Activated CD4-positive, alpha-beta T cell treated with anti-CD3 and anti-CD28 coated beads, Interleukin-2, amount 50 U/mL, for 4 hours (primary cell): ENCODE measurements at places on chromosomes 4 and X.

DNA sequence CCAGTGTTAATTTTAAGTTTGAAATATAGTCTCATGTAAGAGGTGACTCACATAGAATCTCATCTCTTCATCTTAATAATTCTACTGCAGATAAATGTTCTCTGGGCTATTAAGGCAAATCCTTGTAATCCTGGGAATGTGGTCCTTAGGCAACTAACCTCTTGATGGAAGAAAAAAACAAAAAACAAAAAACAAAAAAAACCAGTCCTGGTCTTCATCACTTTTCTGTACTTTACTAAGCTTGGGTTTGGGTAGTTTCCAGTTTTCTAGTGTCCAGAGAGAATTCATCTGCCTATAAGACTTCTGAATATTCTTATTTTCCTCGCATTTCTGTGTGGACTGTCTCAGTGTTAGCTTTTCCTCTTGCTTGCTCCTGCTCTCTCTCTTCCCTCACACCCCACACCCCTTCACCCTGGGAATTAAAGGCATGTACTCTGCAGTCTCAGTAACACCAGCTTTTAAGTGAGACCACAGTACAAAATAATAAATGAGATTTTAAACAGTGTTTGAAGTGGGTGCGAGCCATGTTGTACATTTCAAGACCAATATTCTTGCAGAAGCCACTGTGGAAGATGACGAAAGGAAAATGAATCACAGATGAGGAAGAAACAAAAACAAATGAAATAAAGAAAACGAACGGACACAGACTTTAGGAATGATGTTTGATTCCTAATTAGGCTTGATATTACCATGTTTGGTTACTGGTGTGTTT, 51.7 kb downstream of the HAND2 start:
- DNase-seq, result no peak

- no peak for DNase-seq
Measured at GRCh38 chr4:183906739-183907651, 1.9 kb downstream of the STOX2 start.

- no peak for DNase-seq
Measured at GRCh38 chr4:123821861-123822260, 425.3 kb downstream of the SPRY1 start.

DNA sequence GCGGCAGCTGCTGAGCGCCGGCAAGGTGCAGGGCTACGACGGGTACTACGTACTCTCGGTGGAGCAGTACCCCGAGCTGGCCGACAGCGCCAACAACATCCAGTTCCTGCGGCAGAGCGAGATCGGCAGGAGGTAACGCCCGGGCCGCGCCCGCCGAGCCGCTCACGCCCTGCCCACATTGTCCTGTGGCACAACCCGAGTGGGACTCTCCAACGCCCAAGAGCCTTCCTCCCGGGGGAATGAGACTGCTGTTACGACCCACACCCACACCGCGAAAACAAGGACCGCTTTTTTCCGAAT, 117.0 kb downstream of the DCTD start:
- no peak for DNase-seq

GRCh38 chrX:129932016-129932820, 26.3 kb downstream of the UTP14A start:
- peak; percentile 76 for DNase-seq

DNA sequence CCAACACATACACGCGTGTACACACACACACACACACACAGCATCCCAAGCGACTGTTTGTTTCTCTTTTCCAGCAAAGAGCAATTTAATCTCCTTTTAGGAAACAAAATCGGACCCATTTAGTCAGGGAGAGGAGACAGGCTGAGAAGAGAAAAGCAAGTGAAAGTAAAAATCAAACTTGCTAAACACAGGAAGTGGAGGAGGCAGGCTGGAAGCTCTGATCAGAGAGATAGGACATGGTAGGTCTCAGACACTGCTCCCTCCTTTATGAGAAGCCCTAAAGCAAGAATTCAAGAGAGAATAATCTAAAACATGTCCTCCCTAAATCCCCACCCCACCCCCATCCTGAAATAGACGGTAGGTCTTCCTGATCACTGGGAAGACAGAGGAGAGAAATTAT, 62.3 kb downstream of the GPC3 start:
- DNase-seq, result no peak

DNA sequence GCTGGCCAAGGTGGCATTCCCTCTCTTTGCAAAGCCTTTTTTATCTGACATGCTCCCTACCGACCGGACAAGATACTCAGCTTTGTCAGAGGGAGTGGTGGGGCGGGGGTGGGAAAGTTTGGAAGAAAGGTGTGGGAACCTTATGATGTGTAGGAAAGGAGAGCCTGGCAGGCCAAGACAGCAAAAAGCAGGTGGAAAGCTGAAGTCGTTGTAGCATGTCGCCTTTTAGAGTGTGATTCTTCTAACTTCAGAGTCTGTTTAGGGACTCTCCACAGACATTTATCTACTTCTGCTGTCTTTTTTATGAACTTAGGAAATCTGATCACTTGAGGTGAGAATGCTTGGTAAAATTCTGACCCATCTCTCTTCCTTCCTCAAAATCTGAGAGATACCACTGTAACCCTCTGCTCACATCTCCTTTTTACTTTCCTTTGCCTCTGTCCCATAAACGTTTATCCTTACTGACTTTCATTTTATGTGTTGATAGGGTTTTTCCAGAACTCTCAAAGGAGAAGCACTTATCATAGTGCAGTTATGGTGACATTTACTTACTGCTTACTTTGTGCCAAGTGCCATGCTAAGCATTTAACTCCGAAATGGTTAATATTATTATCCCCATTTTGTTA, 8.2 kb upstream of the RUFY3 start:
- DNase-seq, result no peak

GRCh38 chr4:54614149-54614548, 43.6 kb upstream of the KIT start:
- no peak for DNase-seq

- no peak for DNase-seq
Measured at GRCh38 chr4:8205749-8206611, 6.9 kb downstream of the SH3TC1 start.

- DNase-seq, result no peak
Measured at GRCh38 chrX:104566681-104567501, 892 bp downstream of the IL1RAPL2 start.

DNA sequence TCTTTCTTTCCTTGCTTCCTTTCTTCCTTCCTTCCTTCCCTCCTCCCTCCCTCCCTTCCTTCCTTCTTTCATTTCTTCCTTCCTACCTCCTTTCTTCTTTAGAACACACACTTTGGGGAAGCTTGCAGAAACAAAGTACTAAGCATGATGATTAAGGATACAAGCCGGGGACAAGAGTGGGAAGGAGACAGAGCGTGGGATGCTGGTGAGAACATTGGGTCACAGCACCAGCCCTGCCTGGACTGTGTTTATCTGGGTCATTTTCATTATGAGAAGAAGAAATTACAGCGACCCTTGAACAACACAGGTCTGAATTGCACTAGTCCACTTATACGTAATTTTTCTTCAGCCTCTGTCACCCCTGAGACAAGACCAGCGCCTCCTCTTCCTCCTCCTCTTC, 169.3 kb upstream of the TBL1X start:
- no peak for DNase-seq

GRCh38 chr4:159352609-159353008, 249.7 kb downstream of the RAPGEF2 start:
- no peak for DNase-seq

DNA sequence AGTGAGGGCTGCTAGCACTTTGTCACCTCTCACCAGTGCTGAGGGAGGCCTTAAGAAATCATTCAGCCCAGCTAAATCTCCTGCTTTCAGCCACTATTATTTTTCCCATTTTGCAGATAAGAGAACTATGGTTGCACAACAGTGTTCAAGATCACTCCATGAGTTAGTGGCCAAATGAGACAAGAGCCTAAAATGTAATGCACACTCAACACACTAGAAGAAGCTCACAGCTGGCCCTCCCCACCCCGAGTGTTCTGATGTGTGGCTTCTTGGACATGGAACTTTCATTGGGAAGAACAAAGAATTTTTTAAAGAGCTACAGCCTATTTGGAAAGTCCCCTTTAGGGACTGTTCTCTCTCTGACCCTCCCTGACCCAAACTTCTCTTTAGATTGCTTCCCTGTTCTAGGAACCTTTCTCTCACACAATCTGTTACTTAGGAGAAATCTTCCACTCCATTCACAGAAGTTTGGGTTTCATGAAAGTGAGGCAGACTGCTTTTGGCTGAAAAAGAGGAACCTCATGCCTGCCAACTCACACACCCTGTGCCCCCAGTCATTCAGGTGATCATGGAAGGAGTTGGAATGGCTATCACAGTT, 44.0 kb upstream of the CT47C1 start:
- DNase-seq, result no peak

- DNase-seq, result no peak
Measured at GRCh38 chr4:187995322-187996207, at the start of gene ZFP42. TSS of gene ZFP42 (plus strand) at chr4:187995771. CDS start at chr4:188002808, 7,037 bp downstream.

DNA sequence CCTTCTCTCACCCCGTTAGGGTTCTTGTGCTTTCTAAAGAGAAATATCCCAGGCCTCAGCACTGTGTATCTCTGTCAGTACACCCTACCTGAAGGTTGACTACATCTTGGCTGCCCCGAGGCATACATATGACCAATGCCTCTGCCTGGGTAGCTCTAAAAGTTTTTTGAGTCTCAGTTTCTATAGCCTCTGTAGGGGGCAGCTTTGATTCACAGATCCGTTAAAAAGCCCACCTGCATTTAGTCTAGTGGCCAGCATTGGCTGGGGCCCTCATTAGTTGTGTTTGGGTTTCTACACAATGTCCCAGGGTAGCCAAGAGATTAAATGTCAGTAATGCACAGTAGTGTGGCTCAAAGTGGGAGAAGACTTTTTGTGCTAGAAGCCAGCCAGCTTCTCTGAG, 151.1 kb downstream of the CFAP299 start:
- no peak for DNase-seq

DNA sequence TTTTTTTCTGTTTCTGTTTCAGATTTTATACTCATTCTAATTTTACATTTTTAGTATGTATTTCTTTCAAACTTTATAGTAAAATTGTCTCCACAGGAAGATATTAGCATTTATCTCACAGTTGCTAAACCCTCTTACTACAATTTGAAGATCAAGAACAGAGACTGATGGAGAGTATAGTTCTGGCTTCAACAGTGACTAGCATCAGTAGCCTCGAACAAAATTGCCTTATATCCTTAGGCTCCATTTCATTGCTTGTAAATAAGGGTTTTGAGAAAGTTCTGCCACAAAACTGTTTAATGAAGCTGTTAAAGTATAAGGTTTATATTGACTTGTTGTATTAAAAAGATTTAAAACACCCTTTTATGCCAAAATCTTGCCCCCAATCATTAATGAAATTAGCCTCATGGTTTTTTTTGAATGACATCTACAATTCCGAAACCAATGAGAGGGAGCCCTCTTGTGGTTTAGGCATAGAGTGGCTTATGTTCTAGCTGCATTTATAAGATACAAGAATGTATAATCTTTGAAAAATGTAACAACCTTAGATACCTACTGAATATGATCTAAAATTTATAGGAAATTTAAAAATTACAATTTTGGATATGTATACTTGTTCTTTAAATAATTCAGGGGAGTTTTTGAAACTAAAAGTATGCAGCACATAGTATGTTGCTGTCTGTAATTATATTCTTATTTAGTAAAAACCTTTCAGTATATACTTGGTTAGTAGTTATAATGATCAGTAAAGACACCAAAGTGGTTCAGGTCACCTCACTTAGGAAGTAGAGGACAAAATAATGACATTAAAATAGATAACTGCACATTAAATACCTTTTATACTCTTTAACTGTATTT, 109.8 kb upstream of the HPGD start:
- DNase-seq, result no peak

DNA sequence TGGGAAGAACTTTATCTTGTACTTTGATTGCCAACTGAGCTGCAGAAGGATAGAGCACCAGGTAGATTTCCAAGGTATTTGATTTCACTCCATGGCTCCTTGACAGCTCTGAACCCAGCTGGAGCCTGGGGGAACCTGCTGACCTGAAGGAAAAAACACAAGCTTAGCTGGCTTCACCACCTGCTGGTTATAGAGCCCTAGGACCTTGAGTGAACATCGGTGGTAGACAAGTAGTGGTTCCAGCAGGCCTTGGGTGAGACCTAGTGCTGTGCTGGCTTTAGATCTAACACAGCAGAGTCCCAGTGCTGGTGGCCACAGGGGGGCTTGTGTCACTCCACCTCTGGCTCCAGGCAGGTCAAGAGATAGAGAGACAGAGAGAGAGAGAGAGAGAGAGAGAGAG, 1102.6 kb downstream of the ADGRL3 start:
- no peak for DNase-seq

- DNase-seq, result no peak
Measured at GRCh38 chr4:33054656-33055196, 2334.6 kb downstream of the PCDH7 start.

DNA sequence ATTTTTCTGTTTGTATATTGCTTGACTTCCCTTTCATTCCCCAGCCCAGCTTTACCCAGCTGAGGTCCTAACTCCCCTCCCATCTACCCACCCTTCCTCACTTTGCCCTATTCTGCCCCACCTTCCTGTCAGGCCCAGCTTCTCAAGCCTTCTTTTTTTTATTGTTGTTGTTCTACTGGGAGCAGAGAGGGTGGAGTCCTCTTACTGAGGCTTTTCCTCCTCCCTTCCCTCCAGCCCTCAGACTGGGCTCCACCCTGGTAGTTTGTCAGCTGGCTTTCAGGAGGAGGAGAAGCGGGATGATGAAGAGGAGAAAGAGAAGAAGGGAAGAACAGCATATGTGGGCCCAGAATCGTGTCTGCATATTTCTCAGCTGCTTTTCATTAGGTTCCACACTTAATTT, 3.2 kb upstream of the KLF8 start:
- DNase-seq, result no peak

- DNase-seq, result no peak
Measured at GRCh38 chr4:102339018-102339417, 6.3 kb downstream of the SLC39A8 start.

DNA sequence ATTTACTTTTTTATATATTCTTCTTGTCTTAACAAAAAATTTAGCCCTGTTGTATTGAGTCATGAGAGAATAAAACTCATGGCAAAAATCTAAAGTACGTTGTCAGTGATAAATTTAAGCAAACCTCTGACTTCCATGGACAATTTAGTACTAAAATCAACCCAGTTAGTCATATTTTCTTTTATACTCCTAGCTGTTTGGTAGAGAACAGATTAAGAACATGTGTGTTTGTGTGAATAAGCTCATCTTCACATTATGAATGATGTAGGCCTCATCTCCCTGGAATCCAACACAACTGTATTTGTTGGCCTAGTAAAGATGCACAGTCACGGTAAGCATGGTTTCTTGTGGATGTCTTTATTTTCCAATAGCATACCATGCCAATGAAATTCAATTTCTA, 40.8 kb upstream of the FAM47B start:
- DNase-seq, result no peak

- DNase-seq, result no peak
Measured at GRCh38 chr4:167885071-167885470, 207.3 kb upstream of the ANXA10 start.

DNA sequence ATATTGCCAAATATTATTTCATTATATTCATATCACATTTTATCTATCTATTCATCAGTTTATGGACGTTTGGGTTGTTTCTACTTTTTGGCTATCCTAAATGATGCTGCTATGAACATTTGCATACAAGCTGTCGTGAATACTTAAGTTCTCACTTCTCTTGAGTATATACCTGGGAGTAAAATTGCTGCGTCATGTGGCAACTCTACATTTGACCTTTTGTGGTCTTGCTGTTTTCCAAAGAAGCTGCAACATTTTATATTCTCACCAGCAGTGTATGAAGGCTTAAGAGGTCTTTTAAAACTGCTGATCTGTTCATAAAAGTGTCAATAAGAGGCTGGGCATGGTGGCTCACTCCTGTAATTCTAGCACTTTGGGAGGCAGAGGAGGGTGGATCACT, 5.8 kb downstream of the PYURF start:
- no peak for DNase-seq
